ENCODE measurements at places on chromosomes 11 and 22. TPM values are rescaled to one million over a fixed set of nuclear protein-coding genes. Genes with fewer than 3 reads are reported as not detected.

DNA sequence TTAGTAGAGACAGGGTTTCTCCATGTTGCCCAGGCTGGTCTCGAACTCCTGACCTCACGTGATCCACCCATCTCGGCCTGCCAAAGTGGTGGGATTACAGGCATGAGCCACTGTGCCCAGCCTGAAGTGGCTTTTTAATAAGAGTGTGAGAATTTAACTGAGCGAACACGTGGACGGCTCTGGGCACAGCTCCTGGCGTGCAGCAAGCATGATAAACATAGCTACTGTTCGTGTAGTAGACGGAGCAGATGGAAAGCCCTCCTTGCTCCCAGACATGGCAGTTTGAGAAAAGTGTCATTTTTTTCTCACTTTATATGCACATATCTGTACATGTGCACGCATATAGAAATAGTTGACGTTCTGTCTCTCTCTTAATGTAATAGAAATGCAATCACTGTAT is 7.0 kb downstream of the EMID1 start:
- H3K27me3 ChIP-seq = no peaks in the 10 kb centered on the region
- no peak for DNase-seq
- H3K4me1 ChIP-seq = peaks cover 24% of the 10 kb centered on the region

Gene KIRREL3
- total RNA-seq = 1.1 TPM

GRCh38 chr11:79062814-79063762 is 377.7 kb downstream of the TENM4 start:
- no peak overlapping the region for H3K4me3 ChIP-seq
- peak; percentile 59 for DNase-seq
- H3K36me3 ChIP-seq = no peaks in the 10 kb centered on the region
- H3K27ac ChIP-seq = no peak overlapping the region
- H3K4me1 ChIP-seq = peaks cover 20% of the 10 kb centered on the region

Gene TSG101
- 84.6 TPM for total RNA-seq

Gene DEFB131B
- not detected for total RNA-seq

- H3K27ac ChIP-seq = no peak overlapping the region
- no peaks in the 10 kb centered on the region for H3K27me3 ChIP-seq
- H3K4me3 ChIP-seq = no peak overlapping the region
These were observed 10.8 kb downstream of the TMEM258 start for GRCh38 chr11:61781585-61781984.

- H3K27ac ChIP-seq = no peak overlapping the region
- peak; percentile 37 for DNase-seq
- no peaks in the 10 kb centered on the region for H3K27me3 ChIP-seq
These were observed 279.1 kb downstream of the BRD1 start for GRCh38 chr22:49548356-49549202.

GRCh38 chr11:116114198-116114651 is 610.0 kb upstream of the CADM1 start:
- peaks cover under 1% of the 10 kb centered on the region for H3K27me3 ChIP-seq
- no peaks in the 10 kb centered on the region for H3K36me3 ChIP-seq
- peak; percentile 31 for DNase-seq

DNA sequence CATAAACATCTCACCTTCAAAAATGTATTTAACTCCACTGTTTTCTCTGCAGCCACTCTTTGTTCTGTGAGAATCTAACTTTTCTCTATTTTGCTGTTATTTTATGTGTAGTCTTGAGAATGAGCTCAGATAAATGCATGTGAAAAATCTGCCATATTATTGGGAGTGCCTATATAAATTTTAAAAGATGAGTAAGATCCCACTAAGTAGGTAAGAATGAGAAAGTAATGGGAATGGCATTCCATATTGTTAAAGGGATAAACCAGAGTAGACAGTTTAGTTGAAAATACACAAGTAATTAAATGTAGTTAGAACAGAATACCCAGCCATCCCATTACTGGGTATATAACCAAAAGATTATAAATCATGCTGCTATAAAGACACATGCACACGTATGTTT is 817.2 kb downstream of the FAM181B start:
- no peak overlapping the region for H3K4me3 ChIP-seq
- H3K36me3 ChIP-seq = no peaks in the 10 kb centered on the region
- no peaks in the 10 kb centered on the region for H3K27me3 ChIP-seq
- no peaks in the 10 kb centered on the region for H3K4me1 ChIP-seq

Gene FBLN1
- total RNA-seq = 84.3 TPM

GRCh38 chr11:96295369-96295768 is 47.6 kb downstream of the MAML2 start:
- no peaks in the 10 kb centered on the region for H3K27me3 ChIP-seq
- DNase-seq = no peak
- H3K27ac ChIP-seq = no peak overlapping the region
- H3K4me1 ChIP-seq = no peaks in the 10 kb centered on the region

DNA sequence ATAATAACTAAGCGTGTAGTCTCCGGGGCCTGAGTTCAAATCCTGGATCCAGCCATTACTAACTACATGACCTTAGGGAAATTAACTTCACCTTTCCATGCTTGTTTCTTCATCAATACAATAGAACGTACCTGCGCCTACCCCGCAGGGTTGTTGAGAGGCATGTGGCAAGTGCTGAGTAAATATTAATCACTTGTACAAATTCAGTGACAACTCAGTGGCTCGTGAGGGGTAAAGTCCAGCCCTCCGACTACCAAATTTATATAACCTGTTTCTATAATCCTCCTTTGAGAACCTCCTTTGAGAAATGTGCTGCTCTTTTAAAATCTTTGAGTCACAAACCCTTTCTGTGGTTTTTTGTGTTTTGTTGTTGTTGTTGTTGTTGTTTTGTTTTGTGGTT is 49.8 kb downstream of the FEZ1 start:
- H3K36me3 ChIP-seq = no peaks in the 10 kb centered on the region
- no peak for DNase-seq
- H3K27ac ChIP-seq = no peak overlapping the region
- no peak overlapping the region for H3K4me3 ChIP-seq
- H3K4me1 ChIP-seq = peaks cover 41% of the 10 kb centered on the region

DNA sequence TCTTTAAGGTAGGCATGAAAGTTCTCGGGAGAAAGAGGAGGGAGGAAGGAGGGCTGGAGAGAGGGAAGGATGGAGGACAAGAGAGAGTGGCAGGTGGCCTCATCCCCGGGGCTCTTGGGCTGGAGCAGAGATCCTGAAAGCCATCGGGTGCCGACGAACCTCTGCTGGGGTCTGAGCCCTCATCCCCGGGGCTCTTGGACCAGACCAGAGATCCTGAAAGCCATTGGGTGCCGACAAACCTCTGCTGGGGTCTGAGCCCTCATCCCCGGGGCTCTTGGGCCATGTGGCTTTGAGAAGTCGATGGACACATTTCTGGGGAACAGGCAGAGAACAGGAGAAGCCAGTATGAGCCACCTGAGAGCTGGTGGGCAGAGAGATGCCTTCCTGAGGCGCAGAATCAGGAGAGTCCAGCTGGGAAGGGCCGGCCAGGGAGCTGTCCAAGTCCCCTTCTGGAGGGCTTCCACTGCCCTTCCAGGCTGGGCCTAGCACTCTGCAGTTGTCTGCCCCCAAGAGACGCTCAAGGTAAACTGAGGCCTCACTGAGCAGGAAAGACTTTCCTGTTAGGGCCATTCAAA is 1398.1 kb downstream of the BRD1 start:
- no peaks in the 10 kb centered on the region for H3K36me3 ChIP-seq
- H3K27me3 ChIP-seq = no peaks in the 10 kb centered on the region
- DNase-seq = no peak
- H3K27ac ChIP-seq = no peak overlapping the region

GRCh38 chr11:109677876-109678275 is 255.9 kb downstream of the C11orf87 start:
- H3K27me3 ChIP-seq = no peaks in the 10 kb centered on the region
- H3K27ac ChIP-seq = no peak overlapping the region
- DNase-seq = no peak
- no peaks in the 10 kb centered on the region for H3K4me1 ChIP-seq

Gene FOSL1
- not detected for total RNA-seq

- DNase-seq = no peak
- no peak overlapping the region for H3K27ac ChIP-seq
These were observed 547 bp downstream of the UVRAG start for GRCh38 chr11:75815345-75816168.

DNA sequence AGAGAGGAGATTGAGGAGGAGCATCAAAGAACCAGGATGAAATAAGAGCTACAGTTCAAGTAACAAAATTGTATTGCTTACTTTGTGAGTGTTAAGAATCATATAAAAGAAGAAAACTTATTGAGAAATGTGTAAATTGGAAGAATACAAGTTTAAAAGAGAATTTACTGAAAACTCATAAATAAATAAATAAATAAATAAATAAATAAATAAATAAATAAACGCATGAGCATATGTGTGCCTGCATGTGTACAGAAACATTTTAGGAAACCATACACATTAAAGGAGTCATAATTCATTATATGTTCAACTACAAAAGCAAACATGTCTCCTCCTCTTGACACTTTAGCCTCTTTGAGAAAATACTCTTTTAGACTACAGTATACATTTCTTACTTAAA is 42.6 kb downstream of the CNTN5 start:
- no peaks in the 10 kb centered on the region for H3K36me3 ChIP-seq
- DNase-seq = no peak
- H3K27ac ChIP-seq = no peak overlapping the region
- no peak overlapping the region for H3K4me3 ChIP-seq
- peaks cover 23% of the 10 kb centered on the region for H3K4me1 ChIP-seq

Gene POU2AF1
- total RNA-seq = not detected

Gene RIC3
- 29.5 TPM for total RNA-seq

DNA sequence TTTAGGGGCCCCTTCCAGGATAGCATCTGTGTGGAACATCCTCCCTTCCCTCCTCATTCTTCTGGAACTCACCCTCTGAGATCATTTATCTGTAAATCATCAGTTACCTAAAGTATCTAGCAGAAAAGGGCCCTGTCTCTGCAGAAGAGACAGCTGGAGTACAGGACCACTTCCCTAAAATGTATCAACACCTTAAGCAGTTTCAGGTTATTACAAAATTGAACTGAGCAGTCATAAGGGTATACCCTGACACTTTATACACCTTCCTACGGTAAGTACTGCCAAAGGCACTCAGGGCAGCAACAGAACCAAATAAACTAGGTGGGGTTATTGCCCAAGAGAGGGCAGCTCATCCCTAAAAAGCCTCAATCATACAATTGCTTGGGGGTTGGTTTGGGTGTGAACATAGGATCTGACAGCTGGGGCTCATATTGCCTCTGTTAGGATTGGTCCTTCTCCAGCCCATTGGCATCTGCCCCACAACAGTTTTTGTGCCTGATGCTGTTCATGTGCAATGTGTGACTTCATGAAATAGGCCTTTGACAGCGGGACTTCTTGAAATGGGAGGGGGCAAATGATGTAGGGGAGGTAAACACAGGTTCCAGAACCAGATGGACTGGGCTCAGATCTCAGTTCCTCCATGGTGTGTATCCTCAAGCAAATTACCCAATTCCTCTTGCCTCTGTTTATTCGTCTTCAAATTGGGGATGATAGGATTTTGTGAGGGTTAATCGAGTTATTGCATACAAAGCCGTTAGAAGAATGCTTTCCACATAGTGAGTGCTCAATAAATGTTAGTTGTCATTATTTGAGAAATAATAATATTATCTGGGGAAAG is 2.9 kb downstream of the POU2AF3 start:
- peaks cover 58% of the 10 kb centered on the region for H3K27me3 ChIP-seq
- no peaks in the 10 kb centered on the region for H3K36me3 ChIP-seq
- no peak for DNase-seq
- H3K4me3 ChIP-seq = no peak overlapping the region
- H3K4me1 ChIP-seq = no peaks in the 10 kb centered on the region

DNA sequence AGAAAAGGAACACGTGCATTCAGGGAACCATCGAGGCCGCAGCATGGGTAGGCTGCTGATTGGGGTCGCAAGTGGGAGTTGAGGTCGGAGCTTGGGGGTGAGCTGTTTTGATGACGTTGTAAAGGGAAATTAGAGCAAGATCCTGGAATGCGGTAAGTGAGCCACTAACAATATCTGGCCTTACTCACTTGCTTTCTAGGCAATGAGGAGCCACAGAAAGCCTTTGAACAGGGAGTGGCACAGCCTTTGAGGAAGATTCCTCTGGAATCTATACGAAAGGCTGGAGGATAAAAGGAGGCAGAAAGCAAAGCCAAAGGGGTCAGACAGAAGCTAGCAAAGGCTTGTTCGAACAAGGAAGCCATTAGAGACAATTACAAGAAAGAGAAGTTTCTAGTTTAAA is 197.5 kb downstream of the LARGE1 start:
- H3K27ac ChIP-seq = peak overlapping the region; percentile 84
- H3K4me1 ChIP-seq = peaks cover 19% of the 10 kb centered on the region
- H3K36me3 ChIP-seq = no peaks in the 10 kb centered on the region
- peak; percentile 33 for DNase-seq
- no peaks in the 10 kb centered on the region for H3K27me3 ChIP-seq

DNA sequence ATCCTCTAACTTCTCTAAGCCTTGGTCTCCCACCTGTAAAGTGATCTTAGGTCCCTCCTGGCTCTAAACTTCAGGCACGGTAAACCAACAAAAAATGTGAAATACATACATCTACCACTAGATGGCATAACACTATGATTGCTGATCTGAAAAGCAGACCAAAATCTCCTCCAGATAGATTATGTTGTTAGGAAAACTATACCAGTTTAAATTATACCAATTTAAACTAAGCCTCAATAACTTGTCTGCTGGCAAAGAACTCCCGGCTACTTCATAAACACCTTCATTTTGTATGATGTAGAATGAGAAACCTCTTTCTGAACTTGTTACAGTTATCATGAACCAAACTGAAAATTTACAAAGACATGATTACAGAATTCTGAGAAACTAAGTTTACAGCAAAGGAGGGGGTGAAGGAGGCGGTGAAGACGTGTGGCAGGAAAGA is 85.9 kb downstream of the SBF2 start:
- peaks cover 10% of the 10 kb centered on the region for H3K4me1 ChIP-seq
- H3K27ac ChIP-seq = no peak overlapping the region
- DNase-seq = peak; percentile 55
- H3K4me3 ChIP-seq = no peak overlapping the region
- H3K36me3 ChIP-seq = no peaks in the 10 kb centered on the region

Gene CXCR5
- not detected for total RNA-seq

GRCh38 chr11:57266157-57266556 is 29.1 kb upstream of the APLNR start:
- H3K36me3 ChIP-seq = no peaks in the 10 kb centered on the region
- no peaks in the 10 kb centered on the region for H3K4me1 ChIP-seq
- no peak for DNase-seq
- no peaks in the 10 kb centered on the region for H3K27me3 ChIP-seq
- no peak overlapping the region for H3K4me3 ChIP-seq
- H3K27ac ChIP-seq = no peak overlapping the region
